NAMALWA (cell line): ENCODE measurements at places on chromosomes 6 and 20.

GRCh38 chr6:103405321-103405720, 1454.4 kb downstream of the HACE1 start:
- no peak for DNase-seq

GRCh38 chr6:101513181-101513580, 119.7 kb downstream of the GRIK2 start:
- no peak for DNase-seq

DNA sequence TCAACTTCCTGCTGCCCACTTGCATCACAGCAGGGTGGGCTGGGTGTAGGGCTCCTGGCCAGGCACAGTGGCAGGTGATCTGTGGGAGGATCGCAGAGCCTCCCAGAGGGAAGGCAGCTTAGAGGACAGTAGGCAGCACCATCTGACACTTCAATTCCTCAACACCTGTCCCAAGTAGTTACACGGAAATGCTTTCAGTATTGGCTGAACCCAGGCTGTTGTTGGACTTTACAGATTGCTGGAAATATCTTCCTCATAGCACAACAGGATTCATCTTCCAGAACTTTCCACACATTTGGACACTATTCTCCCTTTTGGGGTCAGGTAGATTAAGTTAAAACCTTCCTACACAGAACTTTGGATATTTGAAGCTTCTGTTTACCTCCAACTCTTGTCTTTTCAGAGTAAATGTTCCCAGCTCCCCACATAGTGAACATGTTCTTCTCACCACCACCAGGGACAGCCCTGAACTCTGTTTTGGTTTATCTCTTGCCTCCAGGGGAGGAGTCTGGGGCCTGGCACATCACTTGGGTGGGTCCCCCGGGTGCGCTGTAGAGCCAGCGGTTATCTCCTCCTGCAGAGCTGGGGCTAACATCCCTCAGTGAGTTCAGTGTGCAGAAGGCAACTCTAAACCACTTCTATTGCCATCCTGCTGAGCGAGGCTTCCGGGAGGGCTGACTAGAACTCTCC, 3.5 kb upstream of the SLC22A2 start:
- DNase-seq: peak; percentile 35

- no peak for DNase-seq
Measured at GRCh38 chr20:36043441-36043840, 75.1 kb downstream of the CNBD2 start.

DNA sequence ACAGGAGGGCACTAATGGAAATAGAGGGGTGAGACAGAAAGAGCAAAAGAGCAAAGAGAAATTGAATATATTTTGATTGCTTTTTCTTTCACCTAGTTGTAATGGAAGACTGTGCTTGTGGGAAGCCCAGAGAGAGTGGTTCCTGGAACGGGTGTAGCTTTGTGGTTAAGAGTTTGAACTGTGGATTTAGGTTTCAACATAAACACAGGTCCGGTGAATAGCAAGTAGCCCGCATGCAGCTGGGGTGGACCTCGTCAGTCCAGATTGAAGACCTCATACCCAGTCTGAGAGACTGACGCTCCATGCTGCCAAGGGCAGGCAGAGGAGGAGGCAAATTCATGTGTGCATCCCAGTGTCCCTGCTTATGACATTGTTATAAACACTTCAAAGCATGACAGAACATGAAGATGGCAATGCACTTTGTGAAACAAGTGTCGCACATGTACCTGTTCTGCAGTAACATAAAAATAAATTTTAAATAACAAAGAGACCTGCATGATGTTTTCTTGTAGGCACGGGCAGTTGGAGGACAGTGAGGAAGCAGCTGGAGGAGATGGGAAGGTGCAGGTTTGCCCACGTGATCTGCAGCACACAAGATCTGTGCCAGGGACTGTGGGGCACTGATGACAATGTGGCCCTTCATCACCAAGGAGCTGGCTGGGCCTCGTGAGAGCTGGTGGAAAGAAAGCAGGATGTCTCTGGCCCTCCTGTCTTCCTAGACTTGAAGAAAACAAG, 220.5 kb upstream of the SSTR4 start:
- no peak for DNase-seq

- peak; percentile 28 for DNase-seq
Measured at GRCh38 chr6:37072526-37072925, 67.1 kb downstream of the FGD2 start.

DNA sequence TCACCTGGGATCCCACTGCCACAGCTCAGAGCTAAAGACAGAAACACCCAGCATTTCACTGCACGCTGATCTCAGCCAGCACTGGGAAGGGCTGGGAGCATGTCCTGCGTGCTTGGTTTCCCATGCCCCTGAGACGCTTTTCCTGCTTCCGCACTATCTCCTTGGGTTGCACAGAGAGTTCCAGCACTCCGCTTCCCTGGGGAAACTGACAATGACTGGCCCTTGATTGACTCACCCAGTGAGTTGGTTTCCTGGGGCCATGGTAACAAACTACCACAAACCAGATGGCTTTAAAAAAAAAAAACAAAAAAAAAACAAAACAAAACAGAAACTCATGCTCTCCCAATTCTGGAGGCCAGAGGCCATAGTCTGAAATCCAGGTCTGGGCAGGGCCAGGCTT, 14.8 kb upstream of the MAS1L start:
- no peak for DNase-seq

DNA sequence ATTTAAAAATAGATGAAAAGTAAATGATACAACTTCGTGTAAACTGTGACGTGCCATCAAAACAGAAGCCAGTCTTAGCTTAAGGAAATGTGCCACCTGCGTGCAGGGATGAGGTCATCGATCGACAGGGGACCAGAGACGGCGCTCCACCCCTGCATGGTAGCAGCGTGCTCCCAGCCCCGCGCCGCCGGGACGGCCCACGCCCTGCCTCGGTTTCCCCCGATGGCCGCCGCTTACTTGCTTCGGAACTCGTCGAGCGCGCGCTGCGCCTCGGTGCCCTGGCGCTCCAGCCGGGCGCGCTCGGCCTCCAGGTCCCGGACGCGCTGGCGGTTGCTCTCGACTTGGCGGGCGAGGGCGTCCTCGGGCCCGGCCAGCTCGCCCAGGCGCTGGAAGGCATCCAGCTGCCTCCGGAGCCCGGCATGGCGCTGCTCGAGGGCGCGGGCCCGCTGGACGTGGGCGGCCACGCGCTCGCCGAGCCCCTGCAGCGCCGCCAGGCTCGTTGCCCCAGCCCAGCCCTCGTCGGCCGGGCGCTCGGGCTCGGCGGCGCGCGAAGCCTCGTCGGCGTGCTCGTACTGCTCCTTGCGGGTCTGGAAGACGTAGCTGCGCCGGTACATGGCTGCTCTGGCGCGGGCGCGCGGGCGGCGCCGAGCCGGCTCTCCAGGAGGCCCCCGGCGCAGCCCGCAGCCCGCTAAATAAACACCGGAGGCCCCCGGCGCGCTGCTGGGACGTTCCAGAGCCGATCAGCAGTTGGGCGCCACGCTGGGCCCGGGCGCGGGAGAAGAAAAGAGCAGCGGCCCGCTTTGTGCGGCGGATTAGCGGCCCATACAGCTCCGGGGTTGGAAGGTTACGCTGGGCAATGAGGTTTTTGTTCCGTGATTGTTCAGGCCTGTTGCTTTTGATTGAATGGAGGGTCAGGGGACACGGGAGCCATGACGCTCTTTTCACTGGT, at the start of gene BFSP1:
BFSP1 (minus strand) TSS at position 664 of the 949 bp plus-strand sequence; CDS start at position 614, 50 bp downstream.
- peak; percentile 58 for DNase-seq

- no peak for DNase-seq
Measured at GRCh38 chr6:124984668-124985338, 22.6 kb downstream of the RNF217 start.

DNA sequence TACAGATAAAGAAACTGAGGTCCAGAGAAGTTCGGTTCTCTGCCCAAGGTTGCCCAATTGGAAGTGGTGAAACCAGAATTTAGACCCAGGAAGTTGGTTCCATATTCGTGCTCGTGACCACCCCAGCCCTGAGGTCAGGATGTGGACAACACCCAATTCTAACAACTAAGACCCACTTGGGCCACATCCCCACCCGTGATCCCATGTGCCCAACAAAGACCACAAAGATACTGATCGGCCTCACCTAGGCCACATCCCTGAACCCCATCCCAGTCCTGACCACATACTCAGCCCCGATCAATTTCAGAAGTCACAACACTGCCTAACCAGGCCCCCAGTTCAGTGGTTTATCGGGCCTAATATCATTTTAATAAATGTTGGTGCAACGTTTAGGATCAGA, 138.4 kb downstream of the PREX1 start:
- DNase-seq: no peak

- no peak for DNase-seq
Measured at GRCh38 chr6:63440057-63440456, 120.3 kb upstream of the LGSN start.

GRCh38 chr6:53179961-53180651, 31.5 kb upstream of the GCM1 start:
- peak; percentile 68 for DNase-seq

DNA sequence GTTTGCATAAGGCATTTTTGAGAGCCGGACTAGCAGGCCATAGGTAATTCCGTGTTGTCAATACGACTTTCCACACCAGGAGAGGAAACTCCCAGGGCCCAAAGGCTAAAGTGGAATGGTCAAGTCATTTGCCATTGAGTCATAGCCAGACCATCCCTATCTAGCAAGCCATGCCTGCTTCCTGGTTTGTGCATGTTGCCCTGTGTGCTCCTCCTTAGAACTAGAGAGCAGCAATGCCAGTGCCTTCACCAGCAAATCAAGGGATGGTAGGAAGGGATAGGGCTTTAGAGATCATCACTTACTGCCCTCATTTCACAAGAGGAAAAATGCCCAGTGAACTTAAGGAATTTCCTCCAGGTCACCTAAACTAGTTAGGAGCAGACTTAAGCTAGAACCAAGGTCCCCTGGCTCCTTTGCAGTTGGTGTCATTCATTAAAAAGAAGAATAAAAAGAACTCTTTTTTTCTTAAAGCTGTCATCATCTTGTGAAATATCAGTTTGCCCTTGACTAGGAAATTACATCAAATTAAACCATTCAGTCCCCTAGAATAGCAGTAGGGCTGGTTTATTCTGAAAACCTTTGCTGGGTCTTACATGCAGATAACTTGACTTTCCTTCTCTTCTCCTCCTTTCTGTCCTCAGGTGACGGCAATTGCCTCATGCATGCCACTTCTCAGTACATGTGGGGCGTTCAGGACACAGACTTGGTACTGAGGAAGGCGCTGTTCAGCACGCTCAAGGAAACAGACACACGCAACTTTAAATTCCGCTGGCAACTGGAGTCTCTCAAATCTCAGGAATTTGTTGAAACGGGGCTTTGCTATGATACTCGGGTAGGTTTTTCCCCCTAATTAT, 7.4 kb downstream of the TNFAIP3 start:
- DNase-seq: no peak

- DNase-seq: no peak
Measured at GRCh38 chr6:157615420-157615769, 207.7 kb upstream of the SNX9 start.

GRCh38 chr6:2327591-2327990, 82.2 kb upstream of the GMDS start:
- no peak for DNase-seq

DNA sequence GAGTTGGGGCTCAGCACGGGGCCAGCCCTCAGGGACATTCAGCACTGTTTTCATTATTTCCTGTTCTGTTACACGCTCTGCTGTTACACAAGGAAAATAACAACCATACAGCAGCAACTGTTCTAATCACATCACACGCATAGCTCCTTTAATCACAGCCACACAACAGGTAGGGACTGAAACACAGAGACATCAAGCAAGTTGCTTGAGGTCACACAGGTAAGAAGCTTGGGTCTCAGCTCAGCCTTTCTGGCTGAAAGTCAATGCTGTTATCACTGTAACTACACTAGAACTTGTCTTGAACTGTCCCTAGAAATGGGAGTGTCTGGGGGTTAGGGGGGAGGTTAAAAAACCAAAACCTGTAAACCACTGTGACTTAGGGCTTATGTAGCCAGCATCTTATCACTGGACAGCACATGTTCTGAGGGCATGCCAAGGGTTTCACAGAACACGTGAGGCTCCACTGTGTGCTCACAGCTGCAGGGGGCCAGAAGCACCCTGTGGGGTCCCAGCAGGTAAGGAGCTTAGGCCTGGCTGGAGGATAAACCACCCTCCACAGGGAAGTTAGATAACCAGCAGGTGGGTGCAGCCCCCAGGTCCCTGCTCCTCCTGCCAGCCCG, 146.0 kb downstream of the EYA2 start:
- DNase-seq: no peak

GRCh38 chr6:125974214-125974866, 12.0 kb upstream of the TRMT11 start:
- peak; percentile 84 for DNase-seq

DNA sequence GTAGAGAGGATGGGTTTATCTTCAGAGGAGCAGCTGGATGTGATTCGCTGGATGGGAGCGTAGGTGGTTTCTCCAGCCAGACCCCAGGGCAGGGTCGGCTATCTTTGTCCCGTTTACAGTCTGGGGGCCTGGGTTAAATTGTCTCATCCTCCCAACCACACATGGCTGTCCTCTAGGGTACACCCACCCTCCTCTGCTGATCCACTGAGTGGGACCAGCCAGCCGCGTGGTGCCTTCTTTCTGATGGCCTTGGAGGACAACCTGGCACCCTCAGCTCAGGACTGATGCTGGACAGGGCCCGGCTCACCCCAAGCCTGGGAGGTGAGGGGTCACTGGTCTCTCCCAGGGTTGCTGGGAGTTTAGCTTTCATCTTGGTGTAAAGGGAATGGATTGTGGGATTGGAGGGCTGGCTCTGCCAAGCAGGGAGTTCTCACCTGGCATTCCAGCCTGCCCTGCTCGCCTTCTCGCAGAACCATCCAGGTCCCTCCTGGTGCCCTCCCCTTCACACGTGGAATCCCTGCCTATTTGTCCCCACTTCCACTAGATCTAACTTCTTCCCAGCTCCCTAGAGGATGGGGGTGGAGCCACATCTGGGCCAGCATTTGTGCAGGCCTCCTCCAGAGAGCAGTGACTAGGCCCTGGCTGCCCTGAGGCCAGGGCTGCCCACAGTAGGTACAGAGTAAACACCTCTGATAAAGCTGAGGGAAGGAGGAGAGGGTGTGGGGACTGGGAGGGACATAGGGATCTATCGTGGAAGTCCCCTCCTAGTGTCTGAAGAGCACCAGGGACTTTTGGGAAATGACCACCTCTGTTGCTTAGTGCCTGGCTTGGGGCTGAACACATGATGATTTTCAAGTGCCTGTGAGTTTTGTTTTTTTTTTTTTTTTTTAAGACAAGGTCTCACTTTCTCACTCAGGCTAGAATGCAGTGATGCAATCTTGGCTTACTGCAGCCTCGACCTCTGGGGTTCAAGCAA, 1.6 kb downstream of the ITPR3 start:
- DNase-seq: no peak

DNA sequence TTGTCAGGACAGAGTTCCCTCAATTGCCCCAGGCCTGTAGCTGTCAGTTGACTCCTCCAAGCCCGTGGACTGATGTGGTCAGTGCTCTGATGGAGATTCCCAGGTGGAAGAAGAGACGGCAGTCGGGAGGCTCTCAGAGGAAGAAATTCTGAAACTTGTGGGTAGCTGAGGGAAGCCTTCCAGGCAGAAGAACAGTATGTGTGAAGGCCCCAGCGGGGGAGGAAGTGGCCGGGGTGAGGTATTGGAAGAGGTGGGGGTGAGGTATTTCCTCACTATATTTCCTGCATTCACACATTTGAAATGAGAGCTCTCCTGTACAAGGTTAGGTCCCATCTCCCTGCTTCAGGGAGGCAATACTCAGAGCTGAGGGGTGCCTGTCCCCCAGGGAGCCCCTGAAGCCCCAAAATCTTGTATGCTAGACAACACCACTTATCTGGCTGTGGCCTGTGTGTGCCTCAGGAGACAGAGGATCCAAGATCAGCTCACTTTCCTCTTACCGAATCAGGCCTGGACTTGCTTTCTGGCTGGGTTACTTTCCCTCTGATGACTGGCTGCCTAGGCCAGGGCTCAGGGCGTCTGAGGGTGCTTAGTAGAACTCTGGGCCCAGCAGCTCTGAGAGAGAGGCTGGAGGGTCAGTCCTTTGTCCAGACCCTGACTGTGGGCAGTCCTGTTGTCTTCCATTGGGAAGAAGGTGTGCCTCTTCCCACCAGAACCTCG, 49.3 kb upstream of the MYL9 start:
- DNase-seq: no peak
